ENCODE measurements at places on chromosomes 1 and 21. TPM values are rescaled to one million over a fixed set of nuclear protein-coding genes. Genes with fewer than 3 reads are reported as not detected.

The LENEP gene
- total RNA-seq = not detected

The CCDC190 gene
- not detected for total RNA-seq

The NTMT2 gene
- not detected for total RNA-seq

The OBSCN gene
- 5.3 TPM for total RNA-seq

The ERICH3 gene
- total RNA-seq = not detected

The RGS13 gene
- total RNA-seq = not detected

The ZBTB8B gene
- total RNA-seq = under 0.01 TPM

The ZNF683 gene
- not detected for total RNA-seq

The KRTAP11-1 gene
- total RNA-seq = not detected

The FAM131C gene
- 16.5 TPM for total RNA-seq

The LRRC71 gene
- total RNA-seq = 0.20 TPM

The SLC22A15 gene
- total RNA-seq = 0.49 TPM

The PNRC2 gene
- 28.5 TPM for total RNA-seq

The CD101 gene
- total RNA-seq = 0.60 TPM

The RAB25 gene
- not detected for total RNA-seq

The SLC44A3 gene
- total RNA-seq = 2.1 TPM

The C1orf141 gene
- not detected for total RNA-seq

The ARMH1 gene
- total RNA-seq = 0.55 TPM

The KIAA0319L gene
- 15.1 TPM for total RNA-seq

The DNAH14 gene
- total RNA-seq = 16.2 TPM
